ENCODE measurements at places on chromosomes 7 and 10.

DNA sequence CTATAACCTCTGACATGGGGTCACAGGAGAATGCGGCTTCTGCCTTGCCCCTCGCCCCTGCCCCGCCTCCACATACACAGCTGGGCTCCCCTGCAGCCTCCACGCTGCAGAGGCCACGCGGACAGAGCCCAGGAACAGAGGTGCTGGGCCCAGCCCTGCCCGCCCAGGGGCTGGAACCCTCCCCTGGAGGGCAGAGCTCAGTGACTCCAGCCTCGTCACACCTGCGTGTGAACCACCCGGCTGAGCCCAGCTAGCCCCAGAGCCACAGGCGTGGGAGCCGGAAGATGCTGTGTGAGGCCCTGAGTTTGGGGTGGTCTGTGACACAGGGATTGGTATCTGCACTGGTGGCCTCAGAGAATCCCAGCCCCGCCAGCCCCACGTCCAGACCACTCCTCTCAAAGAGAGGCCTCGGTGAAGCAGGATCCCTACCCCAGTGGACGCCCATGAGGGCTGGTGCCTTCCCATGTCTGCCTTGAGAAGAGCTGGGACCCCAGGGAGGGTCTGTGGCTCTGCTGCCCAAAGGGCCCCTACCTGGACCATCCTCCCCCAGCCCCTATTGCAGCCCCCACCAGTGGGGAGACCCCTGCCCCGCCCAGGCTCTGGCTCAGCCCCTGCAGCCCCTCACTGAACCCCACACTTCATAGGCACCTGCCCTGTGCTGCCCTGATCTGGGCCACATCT is 8.1 kb upstream of the ADAP1 start:
- DNase-seq = no peak

DNA sequence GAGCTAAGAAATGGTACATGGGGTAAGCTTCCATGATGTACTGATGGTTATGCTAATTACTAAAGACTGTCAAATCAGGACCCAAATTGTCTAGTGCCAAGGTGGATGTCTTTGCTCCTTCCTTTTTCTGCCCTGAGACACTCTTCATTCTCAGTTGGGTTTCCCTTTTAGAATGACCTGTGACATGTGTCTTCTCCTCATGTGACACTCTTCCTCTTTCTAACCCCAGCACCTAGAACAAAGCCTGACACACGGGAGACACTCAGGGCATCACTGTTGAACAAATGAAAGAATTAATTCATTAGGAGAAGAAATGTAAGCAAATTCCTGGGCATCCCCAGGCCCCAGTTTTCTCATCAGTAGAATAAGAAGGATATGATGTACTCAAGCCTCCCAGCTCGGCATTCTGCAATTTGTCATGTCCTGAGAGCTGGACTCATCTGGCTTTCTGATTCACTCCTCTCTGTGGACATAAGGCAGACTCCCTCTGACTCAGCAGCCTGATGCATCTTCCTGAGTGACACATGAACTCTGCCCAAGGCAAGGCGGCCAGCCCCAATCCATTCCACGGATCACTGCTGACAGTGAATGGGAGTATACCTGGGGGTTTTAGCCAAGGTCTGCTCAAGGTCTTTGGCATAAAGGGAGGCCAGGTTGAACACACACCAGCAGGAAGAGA is 473.8 kb downstream of the KCNMA1 start:
- no peak for DNase-seq

DNA sequence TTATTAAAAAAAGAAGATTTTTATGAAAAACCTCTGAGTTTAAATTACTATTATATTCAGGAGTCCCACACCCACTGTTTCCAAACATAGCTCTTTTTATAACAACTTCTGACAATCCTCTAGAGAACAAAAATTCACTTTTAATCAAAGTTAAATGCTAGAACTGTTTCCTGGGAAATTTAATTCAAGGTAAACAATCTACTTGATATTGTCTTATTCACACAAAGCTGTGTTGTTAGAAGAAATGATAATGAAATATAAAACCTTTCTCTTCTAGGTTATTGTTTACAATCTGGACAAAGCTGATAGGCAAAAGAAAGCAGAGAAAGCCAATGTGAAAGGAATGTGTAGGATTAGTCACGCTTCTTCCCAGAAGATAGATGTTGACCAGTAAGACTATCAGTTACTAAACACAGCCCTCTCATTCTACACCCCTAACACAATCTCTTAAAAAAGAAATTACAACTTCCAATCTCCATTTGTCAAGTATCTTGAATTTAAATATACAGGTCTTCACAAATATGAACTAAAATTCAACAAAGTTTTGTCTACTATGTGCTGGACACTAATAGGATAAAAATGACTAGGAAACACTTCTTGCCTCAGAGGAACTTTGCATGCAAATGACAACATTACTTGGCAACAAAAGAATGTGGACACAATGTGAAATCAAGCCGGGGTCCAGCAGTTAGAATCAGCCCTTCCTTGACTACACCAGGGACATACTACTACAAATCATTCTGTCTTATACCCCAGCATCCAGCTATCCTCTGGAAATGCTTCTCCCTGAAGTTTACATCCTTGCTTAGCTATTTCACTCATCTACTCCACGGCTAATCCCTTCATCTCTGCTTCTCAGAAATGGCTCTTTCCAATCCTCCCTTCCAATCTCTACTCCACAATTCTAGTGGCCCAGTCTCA is 123.7 kb downstream of the IMMP2L start:
- no peak for DNase-seq

DNA sequence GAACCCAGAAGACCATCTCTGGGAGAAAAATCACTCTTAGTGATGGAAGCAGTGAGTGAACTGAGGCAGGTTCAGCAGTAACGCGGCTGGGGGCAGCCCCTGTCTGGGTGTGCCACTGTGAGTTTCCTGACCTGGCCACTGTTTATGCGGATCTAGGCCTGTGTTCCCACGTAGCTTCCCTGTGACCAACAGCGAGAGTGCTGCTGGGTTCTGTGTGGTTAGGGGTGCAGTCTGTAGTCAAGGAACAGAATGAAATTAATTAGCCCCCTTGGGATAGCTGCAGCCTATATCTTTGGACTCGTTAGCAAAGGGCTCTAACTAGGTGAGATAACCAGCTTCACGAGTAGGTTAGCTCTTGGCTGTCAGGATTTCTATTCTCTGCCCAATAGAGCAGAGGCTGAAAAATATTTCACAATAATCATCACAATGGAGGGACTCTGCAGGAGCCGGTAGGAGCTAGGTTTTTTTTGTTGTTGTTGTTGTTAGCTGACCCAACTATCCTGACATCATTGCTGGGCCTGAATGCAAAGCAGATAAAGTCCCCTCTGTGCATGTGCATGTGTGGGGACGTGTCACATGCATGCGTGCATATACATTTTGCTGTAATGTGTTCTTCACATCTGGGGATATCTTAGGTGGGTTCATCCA is 164.9 kb downstream of the TMEM178B start:
- DNase-seq = no peak

All from activated gamma-delta T cell (primary cell).